ENCODE measurements at places on chromosomes 5 and 9.

DNA sequence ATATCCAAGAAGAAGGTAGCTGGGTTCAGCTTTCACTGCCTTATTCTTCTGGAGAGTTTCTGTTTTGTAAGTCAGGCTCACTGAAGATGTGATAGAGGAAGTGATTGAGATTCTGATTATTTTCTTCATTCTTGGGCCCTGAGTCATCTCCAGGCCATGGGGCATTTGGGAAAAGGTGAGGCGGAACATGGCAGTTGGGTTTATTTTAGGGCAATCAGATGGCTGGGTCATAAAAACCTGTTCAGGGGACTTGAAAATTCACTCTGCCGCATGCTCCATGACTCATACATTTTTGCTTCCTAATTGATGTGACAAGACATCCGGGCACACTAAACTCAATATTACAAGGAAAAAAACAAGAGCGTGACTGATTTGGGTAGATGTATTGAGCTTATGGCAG is 265.7 kb upstream of the KLF4 start:
- no peak for DNase-seq

DNA sequence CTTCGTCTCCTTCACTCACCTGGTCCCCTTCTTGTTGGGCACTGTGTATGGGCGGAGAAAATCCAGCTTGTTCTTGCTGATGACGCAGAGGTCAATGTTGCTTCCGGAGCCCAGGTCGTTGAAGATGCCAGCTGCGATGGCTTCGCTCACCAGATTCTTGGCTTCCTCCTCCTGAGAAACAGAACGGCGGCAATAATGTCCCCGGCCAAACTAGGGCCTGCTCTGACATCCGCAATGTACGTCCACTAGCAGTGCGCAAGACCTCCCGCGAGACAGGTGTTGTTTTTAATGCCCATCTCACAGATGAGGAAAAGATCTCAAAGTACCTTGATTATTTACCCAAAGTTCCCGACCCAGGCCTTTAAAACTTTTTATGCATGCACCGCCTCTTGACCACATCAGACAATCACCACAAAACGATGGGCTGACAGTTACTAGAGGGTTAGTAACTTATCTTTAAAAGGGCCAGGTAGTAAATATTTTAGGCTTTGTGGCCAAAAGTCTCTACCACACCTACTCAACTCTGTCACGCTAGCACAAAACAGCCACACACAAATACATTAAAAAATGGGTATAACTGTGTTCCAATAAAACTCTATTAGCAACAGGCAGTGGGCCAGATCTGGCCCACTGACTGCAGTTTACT is 58.4 kb downstream of the PSMB7 start:
- no peak for DNase-seq

GRCh38 chr9:107504585-107505455 is 15.3 kb upstream of the KLF4 start:
- DNase-seq: peak; percentile 81

GRCh38 chr9:137664676-137665075 is 45.9 kb downstream of the EHMT1 start:
- no peak for DNase-seq

- no peak for DNase-seq
Observed at GRCh38 chr9:27355166-27355565, 58.2 kb upstream of the EQTN start.

DNA sequence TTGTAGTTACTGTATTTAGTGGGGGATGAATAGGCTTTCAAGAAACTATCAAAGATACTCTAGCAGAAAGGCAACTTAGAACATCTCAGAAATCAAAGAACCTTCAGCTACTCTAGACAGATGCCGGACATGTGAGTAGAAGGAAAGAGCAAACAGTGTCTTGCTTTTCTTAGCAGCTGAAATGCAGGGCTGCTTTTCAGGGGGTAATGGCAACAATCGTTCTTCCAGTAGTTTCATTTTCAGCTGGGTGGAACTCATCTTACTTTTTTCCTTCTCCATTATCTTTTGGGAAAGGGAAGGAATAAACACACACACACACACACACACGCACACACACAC is 281.6 kb downstream of the CRB2 start:
- peak; percentile 16 for DNase-seq

- DNase-seq: no peak
Observed at GRCh38 chr5:1497242-1497777, 26.4 kb downstream of the LPCAT1 start.

- DNase-seq: no peak
Observed at GRCh38 chr5:135629666-135630065, 50.9 kb upstream of the CXCL14 start.

GRCh38 chr9:101567725-101568350 is 26.9 kb downstream of the PPP3R2 start:
- DNase-seq: no peak

- peak; percentile 33 for DNase-seq
Observed at GRCh38 chr5:177300236-177300880, 3.2 kb downstream of the RAB24 start.

- DNase-seq: no peak
Observed at GRCh38 chr5:113178073-113178779, 201.6 kb downstream of the DCP2 start.

DNA sequence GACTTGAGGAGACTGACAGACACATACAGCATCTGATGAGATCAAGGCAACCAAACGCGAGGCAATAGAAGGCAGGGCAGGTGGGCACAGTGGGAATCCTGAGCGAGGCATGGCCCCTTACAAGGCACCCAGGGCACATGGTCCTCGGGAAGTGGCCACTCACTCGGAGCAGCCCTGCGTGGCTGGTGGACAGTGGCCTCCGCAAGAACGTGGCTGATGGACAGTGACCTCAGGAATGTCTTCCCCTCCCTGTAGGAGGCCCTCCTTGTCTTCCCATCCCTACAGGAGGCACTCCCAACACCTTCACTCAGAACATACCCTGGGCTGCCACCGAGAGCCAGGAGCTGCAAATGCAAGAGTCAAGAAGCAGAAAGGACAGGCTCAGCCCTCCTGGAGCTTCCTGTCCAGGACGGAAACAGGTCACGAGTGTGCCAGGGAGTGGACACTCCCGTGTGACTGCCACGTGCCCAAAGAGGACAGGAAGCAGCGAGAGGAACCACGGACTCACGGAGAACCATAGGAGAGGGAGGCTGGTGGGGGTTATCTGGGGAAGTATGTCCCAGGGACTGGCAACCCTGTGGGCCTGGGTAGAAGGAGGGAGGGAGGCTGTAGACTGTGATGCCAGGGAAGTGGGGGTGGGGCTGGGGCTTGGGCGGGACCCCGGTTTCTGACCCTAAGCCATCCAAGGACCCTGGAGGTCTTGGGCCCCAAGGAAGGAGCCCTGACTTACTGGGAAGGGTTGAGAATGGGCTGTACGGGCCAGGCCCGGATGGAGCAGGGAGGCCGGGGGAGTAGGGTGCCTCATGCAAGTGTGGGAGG is 321.9 kb upstream of the IRX4 start:
- no peak for DNase-seq

DNA sequence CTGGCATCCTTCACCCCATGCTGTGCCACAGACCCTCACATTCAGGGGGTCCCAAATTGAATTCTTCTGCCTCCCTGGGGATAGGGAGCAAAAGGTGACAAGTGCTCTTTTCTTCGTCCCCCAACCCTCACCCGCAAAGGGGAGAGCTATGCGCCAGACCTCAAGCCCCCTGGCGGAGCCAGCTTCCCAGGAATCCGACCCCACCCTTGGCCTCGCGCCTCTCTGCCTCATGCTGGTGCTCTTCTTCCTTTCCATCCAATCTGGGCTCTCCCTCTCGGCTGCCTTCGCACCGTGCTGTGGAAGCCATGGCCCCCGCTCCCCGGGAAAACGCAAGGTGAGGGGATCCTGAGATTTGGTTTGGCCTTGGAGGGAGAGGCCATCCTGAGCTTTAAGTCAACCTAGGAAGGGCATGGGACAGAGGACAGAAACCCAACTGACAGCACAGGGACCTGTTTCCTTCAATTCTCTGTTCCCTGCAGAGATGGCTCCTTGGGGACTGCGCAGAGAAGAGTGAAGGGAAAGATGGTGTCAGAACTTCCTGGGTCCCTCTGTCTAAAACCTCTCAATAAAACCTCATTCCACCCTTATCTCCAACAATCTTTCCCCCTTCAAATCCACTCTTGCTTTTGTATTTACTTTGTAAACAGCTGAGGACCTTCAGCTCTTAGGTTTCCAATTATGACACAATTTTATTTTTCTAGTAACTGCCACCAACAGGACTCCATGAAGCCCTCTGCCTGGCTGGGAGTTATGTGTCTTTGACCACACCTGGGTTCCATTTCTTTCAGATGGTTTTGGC is 36.3 kb upstream of the CRB2 start:
- no peak for DNase-seq

DNA sequence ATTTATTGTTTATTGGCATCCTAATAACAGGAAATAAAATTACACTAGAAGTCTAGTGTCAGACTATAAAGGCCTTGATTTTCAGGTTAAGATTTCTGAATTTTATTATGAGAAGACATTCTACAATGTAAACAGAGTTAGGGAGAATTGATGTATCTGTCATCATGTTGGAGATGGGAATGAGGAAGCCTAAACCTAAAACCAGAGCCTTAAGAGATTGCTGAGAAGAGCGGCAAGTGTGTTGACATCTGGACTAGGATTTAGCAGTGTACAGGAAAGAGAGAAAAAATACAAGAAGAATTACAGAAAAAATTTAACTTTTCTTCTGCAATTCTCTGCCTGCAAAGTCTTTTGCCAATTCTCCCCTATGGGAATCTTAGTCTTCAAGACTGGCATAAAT is 525.5 kb downstream of the NR2F1-AS1 start:
- peak; percentile 9 for DNase-seq

GRCh38 chr5:154168395-154168794 is 22.1 kb upstream of the GALNT10 start:
- no peak for DNase-seq

- DNase-seq: no peak
Observed at GRCh38 chr5:74613283-74613682, 27.2 kb downstream of the ENC1 start.

DNA sequence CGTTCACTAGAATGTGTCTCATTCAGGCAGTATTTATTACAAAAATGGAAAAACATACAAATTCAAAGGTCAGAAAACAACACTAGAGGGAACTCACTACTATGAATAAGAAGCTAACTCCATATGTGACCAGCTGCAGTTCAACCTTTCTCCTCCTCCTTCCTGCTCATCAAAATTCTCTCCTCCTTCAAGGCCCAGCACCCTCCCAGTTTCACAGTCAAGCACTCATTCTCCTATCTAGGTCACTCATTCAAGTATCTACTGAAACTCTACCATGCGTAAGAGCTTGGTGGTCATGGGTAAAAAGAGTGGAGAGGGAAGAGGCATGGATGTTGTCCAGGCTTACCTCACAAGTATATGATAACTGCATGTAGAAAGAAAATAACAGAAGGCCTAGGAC is 27.7 kb downstream of the ECPAS start:
- no peak for DNase-seq

DNA sequence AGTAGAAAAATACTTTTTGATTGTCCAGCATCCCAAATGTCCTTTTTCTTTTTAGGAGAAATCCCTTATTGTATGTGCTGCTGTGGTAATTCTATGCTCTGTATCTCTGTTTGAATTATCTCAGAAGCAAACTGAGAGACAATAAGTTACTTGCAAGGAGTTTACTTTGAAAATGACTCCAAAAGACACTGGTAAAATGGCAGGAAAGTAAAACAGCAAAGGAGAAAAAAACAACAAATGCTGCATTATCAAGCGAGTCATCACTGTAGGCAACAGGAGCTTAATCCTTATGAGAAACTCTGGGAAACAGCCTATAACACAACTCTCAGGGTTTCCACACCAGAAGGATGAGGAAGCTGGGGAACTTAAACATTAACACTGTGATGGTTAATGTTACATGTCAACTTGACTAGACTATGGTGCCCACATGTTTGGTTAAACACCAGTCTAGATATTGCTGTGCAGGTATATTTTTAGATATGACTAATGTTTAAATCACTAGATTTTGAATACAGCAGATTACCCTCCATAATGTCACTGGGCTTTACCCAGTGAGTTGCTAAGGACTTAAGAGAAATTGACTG is 92.6 kb upstream of the GAS1 start:
- peak; percentile 47 for DNase-seq

DNA sequence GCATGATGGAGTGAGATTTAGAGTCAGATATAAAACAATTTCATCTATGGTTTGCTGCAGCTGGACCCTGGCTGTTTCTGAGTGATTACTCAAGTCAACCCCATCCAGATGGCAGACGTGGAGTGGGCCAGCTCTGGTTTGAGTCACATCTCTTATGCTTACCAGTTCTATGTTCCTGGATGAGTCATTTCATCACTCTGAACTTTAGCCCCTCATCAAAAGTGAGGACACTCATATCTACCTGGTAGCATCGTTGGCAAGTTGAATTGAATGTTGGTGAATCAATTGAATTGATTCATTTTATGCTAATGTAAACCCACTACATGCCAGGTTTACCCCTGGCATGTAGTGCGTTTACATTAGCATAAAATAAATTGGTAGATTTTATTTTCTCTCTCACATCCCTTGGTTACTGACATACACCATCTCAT is 176.4 kb downstream of the FGF18 start:
- DNase-seq: peak; percentile 56

DNA sequence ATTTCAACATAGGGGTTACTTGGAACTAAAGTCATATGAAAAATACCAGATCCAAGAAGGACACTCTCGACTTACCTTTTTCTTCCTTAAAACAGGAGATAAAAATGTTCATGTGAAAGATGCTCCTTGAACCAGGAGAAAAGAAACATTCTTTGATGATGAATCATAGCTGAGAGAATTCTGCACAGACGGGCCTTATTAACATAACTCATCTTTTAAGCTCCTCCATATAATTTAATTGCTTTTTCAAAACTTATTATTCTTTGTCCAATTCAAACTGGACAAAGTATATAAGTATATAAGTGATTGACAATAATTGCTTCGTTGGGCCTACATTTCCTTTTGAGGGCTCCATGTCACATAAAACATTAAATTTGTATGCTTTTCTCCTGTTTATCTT is 945.2 kb upstream of the C9orf72 start:
- DNase-seq: no peak

DNA sequence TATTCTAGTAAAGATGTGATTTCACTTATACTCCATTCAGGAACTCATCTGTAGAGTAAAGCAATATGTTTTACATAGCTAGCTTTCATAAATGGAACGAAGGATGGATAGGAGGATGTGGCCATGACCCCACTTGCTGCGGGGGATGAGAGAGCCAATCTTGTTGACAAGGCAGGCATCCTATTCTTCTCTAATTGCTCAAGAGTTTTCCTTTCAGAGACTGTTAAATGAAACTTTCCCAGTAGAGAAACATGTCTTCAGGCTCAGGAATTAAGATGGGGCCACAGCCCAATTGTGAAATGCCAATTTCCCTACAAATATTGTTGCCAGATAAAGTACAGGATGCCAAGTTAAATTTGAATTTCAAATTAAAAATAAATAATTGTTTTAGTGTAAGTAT is 196.2 kb upstream of the TUT7 start:
- peak; percentile 52 for DNase-seq

GRCh38 chr5:60248901-60249300 is 355.4 kb upstream of the PDE4D start:
- DNase-seq: no peak

DNA sequence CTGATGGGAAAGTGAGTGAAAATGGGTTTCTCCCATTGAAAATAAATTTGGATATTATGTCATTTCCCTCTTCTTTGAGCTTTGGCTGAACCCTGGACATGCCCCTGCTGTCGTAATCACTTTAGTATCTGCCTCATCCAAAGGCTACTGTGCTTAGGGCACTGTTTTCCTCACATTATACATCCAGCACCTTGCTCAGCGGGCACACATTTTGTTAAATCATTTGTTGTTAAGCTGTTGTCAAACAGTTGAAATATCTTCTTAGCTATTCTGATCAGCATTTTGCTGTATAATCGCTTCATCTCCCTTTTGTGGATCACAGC is 352.7 kb upstream of the CD180 start:
- DNase-seq: no peak
